ENCODE measurements at places on chromosomes 7 and 10.
A peak's percentile ranks its signal among the peaks of the same experiment; 100 is the strongest.

DNA sequence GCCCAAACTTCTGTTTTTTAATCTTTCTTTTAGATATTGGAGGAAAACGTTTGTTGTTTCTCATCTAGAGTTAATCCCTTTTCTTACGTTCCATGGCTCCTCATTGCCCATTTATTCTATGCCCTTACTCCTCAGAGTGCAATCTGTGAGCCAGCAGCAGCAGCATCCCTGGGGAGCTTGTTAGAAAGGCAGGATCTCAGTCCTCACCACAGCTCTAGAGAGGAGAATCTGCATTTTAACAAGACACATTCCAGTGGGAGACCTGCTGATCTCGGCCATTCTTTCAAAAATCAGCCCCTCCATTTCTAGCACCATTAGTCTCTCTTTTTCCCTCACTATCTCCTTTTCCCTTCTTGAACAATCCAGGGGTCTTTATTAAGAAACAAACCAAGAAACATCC is 84.4 kb upstream of the NOBOX start:
- DNase-seq: no peak

DNA sequence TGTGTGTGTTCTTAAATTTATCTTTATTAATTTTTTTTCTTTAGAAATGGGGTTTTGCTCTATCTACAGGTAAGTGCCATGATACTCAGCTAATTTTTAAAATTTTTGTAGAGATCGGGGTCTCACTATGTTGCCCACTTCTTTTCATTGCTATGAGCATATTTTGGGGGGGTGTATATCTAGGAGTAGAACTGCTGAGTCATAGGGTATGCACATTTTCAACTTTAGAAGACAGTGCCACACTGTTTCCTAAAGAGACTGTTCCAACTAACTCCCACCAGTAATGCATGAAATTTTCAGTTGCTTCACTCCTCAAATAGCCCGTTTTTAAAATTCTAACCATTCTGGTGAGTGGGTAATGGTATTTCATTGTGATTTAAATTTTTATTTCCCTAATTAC is 108.3 kb downstream of the CUL2 start:
- no peak for DNase-seq

- DNase-seq: no peak
These were observed 46.2 kb downstream of the BLNK start for GRCh38 chr10:96225119-96225518.

DNA sequence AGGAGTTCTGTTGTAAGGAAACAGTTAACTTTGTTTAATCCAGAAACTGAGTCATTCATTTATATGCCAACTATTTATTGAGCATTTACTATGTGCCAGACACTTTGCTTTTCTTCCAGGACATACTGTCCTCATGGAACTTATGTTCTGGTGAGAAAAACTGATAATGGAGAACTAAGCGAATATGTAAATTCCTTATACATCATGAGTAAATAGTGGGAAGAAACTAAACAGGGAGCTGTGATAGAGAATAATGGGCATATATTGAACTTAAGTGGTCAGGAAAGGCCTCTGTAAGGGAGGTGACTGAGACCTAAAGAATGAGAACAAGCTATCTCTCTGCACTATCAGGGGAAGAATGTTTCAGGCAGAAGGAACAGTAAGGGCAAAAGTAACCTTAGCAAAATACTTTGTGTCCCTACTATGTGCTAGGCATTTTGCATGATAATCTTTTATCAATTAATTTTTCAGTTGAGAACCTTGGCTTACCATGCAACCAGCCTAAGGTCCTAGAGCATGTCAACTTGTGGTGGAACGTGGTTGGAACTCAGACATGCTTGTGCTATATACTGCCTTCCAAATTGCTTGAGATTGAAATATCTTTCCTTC is 45.4 kb downstream of the ST7 start:
- no peak for DNase-seq

- peak; percentile 49 for DNase-seq
These were observed 17.0 kb downstream of the CACUL1 start for GRCh38 chr10:118737603-118738302.

DNA sequence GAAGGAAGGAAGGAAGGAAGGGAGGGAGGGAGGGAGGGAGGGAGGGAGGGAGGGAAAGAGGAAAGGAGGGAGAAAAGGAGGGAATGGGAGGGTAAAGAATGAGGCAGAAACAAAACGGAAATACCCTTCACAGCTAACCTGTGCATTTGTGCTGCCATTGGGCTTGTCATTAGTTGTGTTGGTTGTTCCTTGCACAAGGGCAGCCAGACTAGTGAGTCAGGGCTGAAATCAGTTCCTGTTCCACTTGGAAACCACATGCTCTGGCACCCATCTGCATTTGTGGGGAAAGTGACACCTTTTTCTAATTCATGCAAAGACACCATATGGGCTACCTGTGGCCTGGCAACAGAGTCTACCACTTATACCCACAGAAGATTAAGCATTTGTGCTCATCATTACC is 1004.0 kb upstream of the C7orf33 start:
- DNase-seq: no peak

GRCh38 chr10:3786295-3787015 is 1.4 kb upstream of the KLF6 start:
- peak; percentile 33 for DNase-seq

GRCh38 chr10:95906677-95907455 is 909 bp upstream of the CC2D2B start:
- peak; percentile 49 for DNase-seq

Data from inflammatory macrophage treated with lipopolysaccharide for 1 hour (primary cell).